ENCODE measurements at places on chromosomes 11 and 22.

- DNase-seq = no peak
These were observed 100.9 kb upstream of the USP47 start for GRCh38 chr11:11740836-11741235.

- DNase-seq = no peak
These were observed 53.4 kb downstream of the GAB2 start for GRCh38 chr11:78364128-78364751.

- peak; percentile 31 for DNase-seq
These were observed 23.2 kb downstream of the RTN4R start for GRCh38 chr22:20244691-20245576.

DNA sequence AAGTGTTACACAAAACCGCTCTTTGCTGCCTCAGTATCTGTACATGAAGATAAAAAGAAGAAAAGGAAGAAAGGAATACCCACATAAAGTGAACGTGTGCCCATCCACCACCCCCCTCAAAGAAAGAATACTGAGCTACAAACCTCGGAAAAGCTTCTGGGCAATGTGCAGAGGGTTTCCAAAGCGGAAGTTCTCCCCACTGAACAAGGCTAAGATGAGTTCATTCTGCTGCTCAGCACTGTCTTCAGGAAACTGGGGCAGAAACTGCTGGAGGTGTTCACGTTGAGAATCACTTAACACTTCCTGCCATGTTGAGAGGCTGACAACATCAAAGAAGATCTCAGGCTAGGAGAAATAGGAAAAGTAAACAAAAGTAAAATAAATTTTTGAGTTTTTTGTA is 6.9 kb downstream of the NFRKB start:
- no peak for DNase-seq

- no peak for DNase-seq
These were observed 7.5 kb upstream of the MICALL1 start for GRCh38 chr22:37898441-37899181.

GRCh38 chr22:37060801-37061610 is 9.5 kb downstream of the KCTD17 start:
- DNase-seq = no peak

- DNase-seq = no peak
These were observed 51.4 kb upstream of the NUP50 start for GRCh38 chr22:45112136-45112879.

GRCh38 chr11:60809691-60810090 is 24.6 kb downstream of the MS4A10 start:
- no peak for DNase-seq

DNA sequence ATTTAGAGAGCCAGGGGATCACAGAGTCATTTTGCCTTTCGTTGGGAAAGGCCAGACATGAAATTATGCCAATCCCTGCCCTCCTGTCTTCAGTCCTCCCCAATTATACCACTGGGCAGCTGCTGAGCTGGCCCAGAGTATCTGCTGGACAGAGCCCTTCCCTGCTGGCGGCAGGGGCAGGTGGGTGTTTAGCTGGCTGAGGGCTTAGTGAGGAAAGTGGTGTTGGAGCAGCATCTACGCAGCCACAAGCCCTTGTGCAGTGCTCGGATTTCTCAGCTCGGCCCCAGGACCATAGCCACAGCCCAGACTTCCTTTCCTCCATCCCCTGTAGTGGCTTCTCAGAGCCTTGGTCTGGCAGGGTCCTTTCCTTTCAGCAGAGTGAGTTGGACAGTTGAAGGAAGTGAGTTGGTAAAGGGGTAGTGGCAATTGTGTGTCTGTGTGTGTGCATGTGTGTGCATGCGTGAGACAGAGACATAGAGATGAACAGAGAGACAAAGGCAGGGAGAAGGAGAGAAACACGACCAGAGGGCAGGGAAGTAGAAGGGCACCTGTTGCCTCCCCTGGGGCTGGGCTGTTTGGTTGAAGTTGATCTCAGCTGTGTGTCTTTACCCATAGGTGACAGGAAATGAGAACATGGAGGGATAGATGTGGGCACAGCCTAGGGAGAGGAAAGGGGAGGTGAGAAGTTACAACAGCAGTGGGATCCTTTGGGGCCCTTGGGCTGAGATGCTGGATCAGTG is 66.2 kb downstream of the GRIK4 start:
- no peak for DNase-seq

DNA sequence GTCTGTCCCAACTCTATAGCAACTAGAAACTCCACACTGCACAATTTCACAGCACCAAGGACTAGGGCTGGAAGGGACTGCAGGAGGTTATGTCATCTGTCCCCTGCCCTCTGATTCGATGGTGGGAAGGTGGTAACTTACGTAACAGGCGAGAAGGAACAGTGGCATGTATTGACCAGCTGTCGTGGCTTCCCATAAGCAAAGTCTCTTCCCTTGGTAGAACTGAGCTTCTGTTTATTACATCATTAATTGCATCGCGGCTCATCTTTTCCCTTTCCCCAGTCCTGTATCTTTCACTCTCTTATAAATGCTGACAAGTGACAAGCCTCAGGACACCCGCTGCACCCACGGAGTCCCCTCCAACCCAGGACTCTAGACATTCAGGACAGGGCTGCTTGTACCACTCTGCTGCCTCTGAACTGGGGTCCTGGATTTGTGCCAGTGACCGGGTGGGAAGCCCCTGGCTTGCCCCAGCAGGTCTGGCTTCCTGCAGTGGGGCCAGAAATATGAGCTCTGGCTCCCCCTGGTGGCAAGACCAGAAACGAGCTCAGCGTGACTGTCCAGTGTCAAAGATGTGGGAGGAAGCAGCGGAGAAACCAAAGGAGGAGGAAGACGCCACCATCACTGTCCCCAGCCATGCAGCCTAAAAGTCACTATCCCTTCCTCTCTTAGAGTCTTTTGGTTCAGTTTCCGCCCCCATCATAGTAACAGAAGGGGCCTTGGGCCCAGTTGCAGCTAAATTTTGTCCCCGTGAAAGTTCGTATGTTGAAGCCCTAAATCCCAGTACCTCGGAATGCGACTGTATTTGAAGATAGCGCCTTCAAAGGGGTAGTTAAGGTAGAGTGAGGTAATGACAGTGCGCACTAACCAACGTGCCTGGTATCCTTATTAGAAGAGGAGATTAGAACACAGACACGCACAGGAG is 84.5 kb downstream of the ISX start:
- DNase-seq = no peak

GRCh38 chr22:39600491-39601179 is 30.1 kb downstream of the CACNA1I start:
- DNase-seq = no peak

GRCh38 chr11:64867748-64868462 is 10.5 kb downstream of the EHD1 start:
- no peak for DNase-seq

DNA sequence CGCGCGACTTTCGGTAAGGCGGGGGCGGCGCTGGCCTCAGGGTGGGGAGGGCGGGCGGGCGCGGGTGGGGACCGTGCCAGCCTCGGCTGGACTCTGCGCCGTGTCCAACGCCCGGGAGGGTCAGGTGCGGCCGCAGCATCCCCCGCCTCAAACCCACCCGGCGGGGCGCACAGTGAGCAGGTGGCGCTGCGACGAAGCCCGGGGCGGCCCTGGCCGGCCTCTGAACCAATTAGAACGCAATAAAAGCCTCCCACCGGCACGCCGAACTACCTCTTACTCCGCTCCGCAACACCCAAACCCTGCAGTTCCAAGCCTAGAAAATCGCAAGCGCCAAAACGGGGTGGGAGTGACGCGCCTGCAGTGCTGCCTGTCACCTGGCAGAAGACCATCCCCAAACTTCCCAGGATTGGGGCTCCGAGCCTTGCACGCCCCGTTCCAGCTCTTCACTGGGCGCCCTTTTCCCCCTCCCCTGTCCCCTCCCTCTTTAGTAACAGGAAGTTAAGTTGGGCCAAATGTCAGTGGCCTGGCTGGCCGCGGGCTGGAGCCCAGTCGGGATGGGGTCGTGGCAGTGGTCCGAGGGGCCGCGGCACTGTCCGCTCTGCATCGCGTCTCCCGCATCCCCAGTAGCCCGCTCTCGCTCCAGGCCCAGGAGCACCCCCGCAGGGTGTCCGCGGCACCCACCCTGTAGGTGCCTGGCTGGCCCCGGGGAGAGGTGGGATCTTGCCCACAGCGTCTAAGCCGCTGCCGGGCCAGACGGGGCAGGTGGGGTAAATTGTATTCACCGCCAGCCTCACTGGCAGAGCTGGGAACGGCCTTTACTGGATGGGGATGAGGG is 541 bp downstream of the MICAL2 start:
- DNase-seq = peak; percentile 56

DNA sequence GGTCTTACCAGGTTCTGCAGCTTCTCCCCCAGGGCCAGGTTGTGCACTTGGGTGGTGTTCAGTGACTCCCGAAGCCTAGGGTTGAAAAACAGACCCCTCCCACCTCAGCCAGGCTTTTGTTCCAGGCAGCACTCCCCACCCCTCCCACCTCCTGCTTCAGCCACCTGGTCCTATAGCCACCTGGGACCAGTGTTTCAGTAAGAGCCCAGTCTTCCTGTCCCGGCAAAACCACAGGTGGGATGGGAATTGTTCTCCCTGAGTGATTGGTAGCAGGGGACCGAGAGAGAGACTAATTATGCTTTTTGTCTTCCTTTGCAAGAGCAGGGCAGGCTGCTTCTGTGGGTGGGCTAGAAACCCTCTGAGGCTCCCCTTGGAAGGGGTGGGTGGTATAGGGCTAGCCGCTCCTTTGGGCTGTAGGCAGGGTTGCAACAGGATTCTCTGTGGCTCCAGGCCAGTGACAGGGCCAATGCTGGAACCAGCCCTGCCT is 8.5 kb upstream of the NAALADL1 start:
- DNase-seq = no peak

- no peak for DNase-seq
These were observed 300.5 kb downstream of the MIAT start for GRCh38 chr22:26957897-26958296.

DNA sequence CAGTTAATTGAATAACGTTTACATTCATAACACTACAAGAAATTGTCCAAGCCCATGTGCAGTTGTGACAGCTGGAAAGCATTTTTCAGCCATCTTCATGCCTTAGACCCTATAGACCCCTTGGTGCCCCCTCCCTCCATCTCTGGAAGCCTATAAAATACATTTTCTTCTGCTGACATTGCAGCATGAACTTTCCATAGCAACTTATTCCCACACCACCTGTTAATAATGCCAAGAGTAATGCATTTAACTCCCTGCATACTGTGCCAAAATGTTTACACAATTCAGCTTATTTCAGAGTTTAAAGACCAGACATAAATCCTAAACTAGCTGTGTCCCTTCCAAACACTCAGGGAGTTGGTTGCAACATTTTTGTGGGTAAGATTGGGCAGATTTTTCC is 143.0 kb upstream of the ARHGAP20 start:
- no peak for DNase-seq

DNA sequence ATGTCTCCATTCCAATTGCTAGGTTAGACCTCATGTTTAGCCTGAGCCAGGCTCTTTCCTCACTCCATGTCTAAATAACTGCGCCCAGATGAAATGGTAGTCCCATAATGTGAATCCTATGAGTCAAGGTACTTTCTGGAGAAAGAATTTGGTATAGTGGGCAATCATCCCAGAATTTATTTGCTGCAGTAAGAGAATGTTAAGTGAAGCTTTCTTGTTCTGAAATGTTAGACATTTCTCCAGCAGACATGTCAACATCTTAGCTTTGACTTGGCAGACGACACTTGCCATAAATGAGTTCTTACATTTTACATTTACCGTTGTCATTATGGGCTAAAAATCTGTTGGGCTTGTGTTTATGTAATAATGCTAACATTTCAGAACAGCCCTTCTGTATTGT is 165.2 kb downstream of the PGR start:
- no peak for DNase-seq

DNA sequence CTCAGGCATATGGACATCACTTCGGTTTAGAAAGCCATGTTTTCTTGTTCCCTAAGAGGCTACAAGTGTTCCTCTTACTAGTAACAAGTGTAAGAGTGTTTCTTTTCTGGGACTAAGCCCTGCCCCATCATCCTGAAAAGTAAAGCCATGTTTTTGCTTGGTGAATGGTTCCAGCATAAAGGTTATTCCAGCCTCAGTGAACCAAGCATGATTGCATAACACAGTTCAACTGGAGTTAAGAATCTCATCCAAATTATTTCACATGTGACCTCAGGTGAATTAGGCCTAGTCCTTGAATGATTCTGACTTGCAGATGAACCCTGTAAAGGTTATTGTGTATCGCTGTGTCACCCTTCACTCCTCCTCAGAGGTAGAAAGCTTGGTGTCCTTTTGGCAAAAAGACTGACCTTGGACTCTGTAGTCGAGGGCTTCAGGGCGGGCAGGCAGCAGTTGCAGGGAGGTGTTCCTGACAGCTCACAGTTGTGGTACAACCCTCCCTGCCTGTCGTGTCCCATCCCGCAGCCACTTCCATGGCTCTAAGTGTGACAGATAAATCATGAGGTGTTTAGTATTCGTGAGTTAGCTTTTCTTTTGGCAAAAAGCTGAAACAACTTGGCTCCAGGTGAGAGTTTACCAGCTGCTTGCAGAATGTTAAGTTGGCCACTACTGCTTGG is 321.8 kb downstream of the CADM1 start:
- no peak for DNase-seq

DNA sequence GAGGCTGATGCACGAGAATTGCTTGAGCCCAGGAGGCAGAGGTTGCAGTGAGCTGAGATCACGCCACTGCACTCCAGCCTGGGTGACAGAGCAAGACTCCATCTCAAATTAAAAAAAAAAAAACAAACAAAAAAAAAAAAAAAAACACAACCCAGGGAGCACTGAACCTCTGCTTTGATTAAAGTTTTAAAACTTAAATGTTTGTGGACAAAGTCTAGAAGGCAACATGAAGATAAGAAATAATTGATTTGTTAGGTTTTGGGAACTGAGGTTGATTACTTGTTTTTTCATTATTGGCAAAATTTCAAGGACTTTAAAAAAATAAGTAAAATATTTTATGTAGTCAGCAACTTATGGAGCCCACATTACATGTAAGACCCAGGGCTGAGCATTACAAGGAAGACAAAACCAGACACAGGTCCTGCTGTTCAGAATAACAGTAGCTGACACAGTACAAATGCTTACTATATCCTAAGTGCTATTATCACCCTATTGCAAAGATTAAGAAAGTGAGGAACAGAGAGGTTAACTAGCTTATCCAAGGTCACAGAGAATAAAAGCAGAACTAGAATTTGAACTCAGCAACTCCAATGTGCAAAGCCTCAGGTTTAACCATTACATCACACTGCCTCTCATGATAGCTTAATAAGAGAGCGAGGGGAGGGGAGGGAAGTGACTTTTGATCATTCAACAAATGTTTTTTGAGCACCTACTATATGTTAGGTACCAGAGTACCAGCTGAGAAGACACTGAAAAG is 2.3 kb upstream of the CRY2 start:
- no peak for DNase-seq

DNA sequence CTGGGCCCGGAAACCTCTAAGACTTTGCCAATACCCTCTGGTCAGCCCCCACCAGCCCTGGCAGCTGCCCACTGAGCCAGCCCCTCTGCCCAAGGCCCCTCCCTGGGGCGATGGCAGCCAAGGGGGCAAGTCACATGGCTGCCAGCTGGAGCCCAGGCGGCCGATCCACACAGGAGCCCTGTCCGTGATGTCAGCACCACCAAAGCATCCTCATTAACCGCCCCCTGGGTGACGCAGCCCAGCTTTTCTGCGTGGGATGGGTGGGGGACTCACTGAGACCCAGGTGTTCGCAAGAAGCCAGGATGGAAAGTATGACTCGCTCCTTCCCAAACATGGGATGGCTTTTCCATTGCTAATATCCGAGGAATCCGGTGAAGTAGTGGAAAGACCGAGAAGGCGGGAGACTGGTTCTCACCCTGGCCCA is 46.6 kb upstream of the WNT7B start:
- DNase-seq = peak; percentile 21
